ENCODE measurements at places on chromosomes 11 and 22.

- DNase-seq: no peak
These were observed 42.5 kb downstream of the RBFOX2 start for GRCh38 chr22:35986088-35986487.

DNA sequence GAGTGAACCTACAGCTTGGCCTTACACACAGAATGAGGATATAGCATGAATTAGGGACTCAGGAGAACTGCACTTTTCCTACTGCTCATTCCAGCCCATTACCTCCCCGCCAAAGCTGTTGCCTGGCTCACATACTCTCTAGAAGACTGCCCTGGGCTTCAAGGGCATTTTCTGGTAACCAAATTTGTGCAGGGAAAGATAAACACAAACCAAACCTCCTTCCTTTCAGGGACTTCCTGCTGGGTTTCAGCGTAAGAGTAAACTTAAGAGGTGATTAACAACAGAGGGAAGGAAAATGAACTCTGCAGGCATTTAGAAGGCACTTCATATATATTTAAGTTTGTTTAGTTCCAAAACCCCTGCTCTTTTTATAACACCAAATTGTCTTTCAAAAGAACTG, 194.9 kb downstream of the SWAP70 start:
- DNase-seq: no peak

DNA sequence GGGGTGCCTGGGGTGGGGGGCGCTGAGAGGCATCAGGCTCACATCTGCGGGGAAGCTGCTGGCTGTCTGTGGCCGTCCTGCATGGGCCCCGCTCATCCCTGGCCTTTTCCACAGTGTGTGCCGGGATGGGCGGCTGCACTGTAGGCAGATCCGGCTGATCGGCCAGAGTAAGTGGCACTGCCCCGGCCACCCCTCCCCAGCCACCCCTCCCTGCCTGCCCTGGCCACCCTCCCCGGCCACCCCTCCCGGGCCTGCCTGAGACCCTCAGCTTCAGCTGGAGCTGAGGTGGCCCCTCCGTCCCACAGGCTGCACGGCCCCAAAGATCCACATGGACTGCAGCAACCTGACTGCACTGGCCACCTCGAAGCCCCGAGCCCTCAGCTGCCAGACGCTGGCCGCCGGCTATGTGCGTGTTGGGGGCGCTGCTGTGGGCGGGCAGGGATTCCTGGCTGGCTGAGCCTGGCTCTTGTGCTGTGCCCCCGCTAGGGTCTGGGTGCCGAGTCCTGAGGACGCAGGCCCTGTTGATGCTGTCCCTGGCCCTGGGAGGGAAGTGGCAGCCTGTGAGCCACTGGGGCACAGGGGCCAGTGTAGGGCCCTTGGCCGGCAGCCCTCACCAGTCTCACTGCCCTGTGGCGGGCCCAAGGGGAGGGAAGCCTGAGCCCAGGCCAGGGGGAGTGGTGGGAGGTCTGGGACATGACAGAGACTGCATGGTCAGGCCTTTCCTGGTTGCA, 10.9 kb downstream of the MUC2 start:
- no peak for DNase-seq

DNA sequence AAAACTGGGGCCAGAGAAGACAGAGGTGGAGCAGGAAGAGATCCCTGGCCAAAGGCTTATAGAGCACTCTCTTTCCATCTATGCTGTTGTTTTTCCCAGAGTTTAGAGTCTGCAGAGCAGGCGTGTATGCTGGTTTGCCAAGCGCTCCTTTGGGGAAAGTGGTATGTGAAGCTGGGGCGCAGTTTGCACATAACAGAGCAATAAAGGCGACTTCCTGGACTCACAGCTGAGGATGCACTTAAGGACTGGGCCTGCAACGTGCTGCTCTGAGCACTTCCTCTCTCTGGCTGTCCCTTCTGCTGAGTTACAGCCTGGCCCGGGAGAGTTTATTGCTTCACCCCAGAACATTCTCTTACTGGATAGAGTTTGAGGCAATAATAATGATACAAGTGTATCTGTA, 41.7 kb downstream of the THAP12 start:
- no peak for DNase-seq

GRCh38 chr22:25153961-25154666, 45.5 kb upstream of the CRYBB3 start:
- peak; percentile 42 for DNase-seq

- peak; percentile 19 for DNase-seq
These were observed 3.7 kb upstream of the CD44 start for GRCh38 chr11:35135222-35135621.

DNA sequence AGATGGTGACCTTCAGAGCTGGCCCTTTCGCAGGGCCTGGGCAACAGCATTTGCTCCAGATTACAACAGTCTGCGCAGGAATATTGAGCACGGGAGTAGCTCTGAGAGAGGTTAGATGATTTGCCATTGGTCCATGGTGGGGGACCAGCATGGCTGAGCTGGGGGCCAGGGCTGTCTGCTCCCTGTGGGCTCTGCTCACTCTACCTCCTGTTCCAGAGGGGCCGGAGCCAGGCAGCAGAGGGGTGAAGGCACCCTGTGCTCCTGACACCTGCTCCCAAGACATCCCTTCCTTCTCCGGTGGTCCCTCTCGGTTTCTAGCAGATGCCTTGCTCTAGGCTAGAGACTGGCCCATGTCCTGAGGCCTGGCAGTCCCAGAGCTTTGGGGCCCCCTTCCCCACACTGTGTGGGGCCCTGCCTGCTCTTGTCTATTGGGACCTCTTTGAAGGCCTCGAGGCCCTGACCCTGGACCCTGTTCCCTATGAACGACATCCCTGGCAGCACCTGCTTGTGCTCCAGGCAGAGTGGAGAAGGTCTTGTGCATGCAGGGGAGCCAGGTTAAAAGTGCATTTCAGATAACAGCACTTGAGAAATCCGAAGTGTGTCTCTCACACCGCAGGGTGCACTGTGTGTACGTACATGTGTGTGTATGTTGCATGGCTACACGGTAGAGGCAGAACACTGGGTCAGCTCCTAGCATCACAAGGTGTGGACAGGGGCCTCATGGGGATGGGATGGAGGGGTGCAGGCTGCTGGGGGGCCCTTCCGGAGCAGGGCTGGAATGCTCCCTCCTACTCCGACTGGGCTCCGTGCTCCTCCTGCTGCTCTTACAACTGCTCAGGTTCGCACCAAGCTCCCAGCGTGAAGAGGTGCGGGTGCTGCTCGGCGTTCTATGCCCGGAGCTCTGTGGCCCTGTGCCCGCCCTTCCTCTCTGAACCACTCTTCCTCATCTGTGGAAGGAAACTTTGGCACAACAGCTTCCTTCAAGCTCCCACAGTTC, 123.3 kb upstream of the B3GAT1 start:
- DNase-seq: no peak

- no peak for DNase-seq
These were observed 13.3 kb upstream of the TNNT3 start for GRCh38 chr11:1906181-1906580.

- no peak for DNase-seq
These were observed 67.0 kb downstream of the IGLL5 start for GRCh38 chr22:22954656-22955055.

DNA sequence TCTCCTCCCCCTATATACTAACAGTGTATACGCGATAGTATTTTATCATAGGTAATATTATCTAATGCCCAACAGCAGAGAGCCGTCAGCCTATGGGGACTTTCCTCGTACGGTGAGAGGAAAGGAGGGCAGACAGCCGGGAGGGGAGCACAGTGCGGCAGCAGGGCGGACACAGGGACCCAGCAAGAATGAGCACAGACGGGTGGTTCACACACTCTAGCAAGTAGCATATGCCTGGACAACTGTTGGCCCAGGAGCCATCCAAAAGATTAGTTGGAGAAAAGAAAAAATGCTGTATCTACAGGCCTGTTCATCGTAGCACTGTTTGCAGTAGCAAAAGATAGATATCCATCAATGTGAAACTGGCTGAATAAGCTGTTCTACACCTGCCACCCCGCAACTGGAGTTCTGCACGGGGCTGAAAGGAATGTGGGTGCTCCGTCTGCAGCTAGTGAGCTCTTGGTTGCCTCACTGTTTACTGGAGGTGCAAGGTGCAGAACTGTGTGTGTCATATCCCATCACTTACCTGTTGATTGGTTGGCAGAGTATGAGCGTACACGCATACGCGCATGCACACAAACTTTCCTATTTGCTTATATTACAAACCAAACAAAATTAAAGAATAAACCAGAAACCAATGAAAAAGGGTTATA, 324.3 kb downstream of the TBC1D22A start:
- no peak for DNase-seq

GRCh38 chr22:40818192-40818746, 877 bp downstream of the SLC25A17 start:
- DNase-seq: no peak

- DNase-seq: no peak
These were observed 8.5 kb downstream of the MRPL16 start for GRCh38 chr11:59801981-59802638.

DNA sequence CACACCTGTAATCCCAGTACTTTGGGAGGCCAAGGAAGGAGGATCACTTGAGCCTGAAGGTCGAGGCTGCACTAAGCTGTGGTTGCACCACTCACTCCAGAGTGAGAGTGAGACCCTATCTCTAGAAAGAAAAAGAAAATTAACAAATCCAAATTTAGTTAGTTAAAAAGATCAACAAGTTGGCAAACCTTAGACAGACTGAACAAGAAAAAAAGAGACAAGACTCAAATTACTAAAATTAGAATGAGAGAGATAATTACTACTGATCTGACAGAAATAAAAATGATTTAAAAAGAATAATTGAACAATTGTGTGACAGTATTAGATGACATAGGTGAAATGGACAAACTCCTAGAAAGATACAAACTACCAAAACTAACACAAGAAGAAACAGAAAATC, 13.6 kb downstream of the CHEK2 start:
- DNase-seq: no peak

DNA sequence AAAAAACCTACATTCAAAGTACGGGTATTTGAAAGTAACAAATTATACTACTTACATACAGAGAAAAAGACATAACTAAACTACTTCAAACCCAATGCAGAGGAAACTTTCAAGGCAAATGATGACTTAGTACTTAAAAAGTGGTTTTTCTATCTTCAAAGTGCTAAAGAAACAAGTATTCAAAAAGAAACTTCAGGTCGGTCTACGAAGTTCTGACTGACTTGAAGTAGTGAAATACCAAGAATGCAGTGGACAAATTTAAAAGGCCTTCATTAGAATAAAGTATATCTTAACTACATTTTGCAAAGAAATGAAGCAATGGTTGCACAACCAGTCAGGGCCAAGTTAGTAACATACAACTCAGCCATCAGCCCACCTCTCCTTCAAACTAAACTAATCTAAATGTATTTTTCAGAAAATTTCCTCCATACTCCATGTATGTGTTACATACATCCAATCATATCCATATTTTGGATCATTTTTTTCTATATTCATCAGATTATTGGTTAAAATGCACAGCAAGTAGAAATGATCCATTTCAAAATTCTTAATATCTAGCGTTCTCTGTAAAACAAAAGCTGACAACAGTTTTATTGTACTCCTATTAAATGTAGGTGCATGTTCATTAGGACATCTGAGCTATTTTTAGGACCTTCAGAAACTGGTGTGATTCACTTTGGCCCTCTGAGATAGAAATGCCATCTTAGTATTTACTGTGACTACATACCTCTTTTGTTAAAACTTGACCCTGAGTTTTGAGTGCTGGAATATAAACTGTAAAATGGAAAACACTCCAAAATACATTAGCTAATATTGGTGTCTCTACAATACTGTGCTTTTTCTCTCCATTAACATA, 49.9 kb downstream of the BIRC2 start:
- DNase-seq: no peak

- DNase-seq: no peak
These were observed 37.4 kb downstream of the PPME1 start for GRCh38 chr11:74208507-74208906.

Data from retinal pigment epithelial cell (primary cell).